ENCODE measurements at places on chromosomes 13 and 19. TPM values are rescaled to one million over a fixed set of nuclear protein-coding genes. Genes with fewer than 3 reads are reported as not detected.

Gene ATP1A3
- 274 TPM for total RNA-seq

Gene CPAMD8
- 11.3 TPM for total RNA-seq

Gene ZNF709
- 1.2 TPM for total RNA-seq

GRCh38 chr13:25088562-25089221 lies 7.2 kb upstream of the PABPC3 start:
- DNase-seq = no peak

- DNase-seq = no peak
These were observed 931.6 kb upstream of the MIR17HG start for GRCh38 chr13:90415902-90416301.

DNA sequence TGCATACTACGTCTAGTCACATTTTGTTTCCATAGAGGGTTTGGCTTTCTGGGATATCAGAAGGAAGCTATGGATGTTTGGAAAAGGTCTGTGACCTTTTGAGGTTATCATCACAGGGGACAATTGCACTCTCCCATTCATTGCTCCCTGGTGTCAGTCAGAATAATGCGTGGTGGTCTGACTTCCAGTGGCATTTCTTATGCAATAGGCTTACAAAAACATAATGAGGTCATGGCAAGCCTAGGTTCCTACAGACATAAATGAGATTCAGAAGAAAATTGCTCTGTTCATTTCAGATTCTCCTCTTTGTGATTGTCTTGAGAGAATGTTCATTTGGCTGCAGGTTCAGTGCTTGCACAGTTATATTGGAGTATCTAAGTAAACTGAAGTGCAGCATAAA lies 54.6 kb downstream of the ARHGAP35 start:
- DNase-seq = no peak

DNA sequence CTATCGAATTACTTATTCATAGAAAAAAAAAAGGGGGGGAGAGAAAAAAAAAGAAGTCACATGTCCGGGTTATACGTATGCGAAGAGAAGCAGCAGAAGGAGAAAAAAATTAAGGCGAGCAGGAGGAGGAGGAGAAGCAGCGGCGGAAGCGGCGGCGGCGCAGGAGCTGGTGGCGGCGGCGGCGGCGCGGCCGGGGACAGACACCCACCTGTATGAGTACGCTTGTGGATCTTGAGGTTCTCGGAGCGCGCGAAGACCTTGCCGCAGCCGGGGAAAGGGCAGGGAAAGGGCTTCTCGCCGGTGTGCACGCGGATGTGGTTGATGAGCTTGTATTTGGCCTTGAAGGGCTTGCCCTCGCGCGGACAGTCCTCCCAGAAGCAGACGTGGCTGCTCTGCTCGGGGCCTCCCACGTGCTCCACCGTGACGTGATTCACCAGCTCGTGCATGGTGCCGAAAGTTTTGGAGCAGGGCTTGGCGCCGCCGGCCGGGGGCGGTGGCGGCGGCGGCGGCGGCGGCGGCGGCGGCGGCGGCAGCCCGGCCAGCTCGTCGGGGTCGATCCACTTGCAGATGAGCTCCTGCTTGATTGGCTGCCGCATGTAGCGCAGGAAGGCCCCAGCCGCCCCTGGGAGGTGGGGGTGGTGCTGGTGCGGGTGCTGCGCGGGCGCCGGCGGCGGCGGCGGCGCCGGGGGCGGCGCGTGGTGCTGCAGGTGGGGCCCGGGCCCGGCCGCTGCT lies 1.5 kb downstream of the ZIC5 start:
- no peak for DNase-seq

GRCh38 chr13:30696278-30697176 lies 38.8 kb upstream of the ALOX5AP start:
- peak; percentile 45 for DNase-seq

GRCh38 chr19:1452802-1453524 lies 3.0 kb downstream of the APC2 start:
- no peak for DNase-seq

Gene TSSK6
- total RNA-seq = 0.88 TPM

Gene CKM
- 3,072 TPM for total RNA-seq

Gene DIRAS1
- 108 TPM for total RNA-seq

DNA sequence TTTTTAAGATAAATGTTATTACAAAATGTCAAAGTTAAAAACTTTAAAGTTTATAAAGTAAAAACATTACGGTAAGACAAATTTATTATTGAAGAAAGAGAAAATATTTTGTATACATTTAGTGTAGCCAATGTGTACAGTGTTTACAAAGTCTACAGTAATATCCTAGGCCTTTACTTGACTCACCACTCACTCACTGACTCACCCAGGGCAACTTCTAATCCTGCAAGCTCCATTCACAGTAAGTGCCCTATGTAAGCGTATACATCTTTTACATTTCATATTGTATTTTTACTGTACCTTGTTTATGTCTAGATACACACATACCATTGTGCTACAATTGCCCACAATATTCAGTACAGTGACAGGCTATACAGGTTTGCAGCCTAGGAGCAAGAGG lies 448.2 kb downstream of the KCTD12 start:
- no peak for DNase-seq

Gene DIAPH3
- total RNA-seq = 0.26 TPM

- DNase-seq = peak; percentile 81
These were observed 14.5 kb upstream of the ICAM3 start for GRCh38 chr19:10353793-10354391.

DNA sequence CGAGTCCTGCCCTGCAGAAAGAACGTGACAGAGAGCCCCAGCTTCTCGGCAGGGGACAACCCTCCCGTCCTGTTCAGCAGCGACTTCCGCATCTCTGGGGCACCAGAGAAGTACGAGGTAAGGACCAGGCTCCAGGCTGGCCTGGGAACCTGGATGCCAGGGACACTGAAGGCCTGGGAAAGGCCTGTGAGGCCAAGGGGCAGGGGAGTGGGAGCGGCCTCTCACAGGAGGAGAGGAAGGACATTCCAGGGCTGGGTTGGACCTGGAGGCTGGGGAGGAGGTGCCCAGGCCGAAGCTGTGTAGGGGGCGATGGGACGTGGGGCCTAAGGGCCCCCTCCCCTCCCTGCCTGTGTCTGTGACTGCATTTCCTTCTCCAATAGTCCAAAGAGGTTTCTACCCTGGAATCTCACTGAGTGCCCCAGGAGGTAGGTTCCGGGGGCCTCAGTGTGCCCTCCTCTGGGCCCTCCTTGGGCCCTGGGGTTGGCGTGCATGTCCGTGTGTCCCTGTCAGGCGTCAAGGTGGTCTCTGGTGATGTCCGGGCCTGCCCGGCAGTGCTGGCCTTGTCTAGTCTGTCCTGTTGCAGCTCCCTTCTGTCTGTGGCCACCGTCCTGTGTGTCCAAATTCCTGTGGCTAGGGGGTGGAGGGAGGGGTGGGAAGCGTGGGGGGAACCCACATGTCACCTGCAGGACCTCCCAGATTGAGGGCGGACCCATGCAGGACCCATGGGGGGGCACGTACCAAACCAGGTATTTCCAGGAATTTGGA lies 16.9 kb upstream of the CD22 start:
- DNase-seq = no peak

DNA sequence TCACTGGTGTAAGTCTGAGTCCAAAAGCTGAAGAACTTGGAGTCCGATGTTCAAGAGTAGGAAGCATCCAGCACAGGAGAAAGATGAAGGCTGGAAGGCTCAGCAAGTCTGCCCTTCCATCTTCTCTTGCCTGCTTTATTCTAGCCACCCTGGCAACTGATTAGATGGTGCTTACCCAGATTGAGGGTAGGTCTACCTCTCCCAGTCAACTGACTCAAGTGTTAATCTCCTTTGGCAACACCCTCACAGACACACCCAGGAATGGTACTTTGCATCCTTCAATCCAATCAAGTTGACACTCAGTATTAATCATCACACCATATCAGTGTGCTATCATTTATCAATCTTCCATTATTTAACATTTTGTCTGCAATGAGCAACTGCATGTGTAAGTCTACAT lies 223.5 kb downstream of the GPC5 start:
- no peak for DNase-seq

Gene ATXN8OS
- total RNA-seq = not detected

- no peak for DNase-seq
These were observed 826 bp upstream of the C1QTNF9 start for GRCh38 chr13:24308488-24309020.

DNA sequence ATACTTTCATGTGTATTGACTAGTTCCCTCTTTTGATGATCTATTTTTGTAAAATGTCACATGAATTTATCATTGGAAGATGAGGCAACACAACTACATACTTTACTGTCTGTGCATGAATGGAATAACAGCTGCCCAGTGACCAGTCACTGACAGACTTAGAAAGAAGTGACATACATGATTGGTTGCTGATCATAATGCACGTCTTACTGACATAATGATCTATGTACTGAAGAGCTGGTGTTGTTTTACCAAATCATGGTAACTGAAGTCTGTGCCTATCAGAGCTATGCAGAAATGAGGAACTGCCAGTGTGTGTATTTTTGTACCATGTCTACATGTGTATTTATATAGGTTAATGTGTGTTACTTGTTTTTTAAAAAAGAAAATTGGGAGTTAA lies 26.5 kb downstream of the GPR18 start:
- no peak for DNase-seq

Gene LILRB3
- 8.5 TPM for total RNA-seq

Gene SIGLECL1
- not detected for total RNA-seq

- no peak for DNase-seq
These were observed 7.8 kb downstream of the SMARCA4 start for GRCh38 chr19:10968527-10969135.

- DNase-seq = no peak
These were observed 447.1 kb downstream of the KLF12 start for GRCh38 chr13:73687087-73687486.

Gene PRTN3
- total RNA-seq = not detected

- no peak for DNase-seq
These were observed 309.3 kb upstream of the HTR2A start for GRCh38 chr13:47206111-47206510.

DNA sequence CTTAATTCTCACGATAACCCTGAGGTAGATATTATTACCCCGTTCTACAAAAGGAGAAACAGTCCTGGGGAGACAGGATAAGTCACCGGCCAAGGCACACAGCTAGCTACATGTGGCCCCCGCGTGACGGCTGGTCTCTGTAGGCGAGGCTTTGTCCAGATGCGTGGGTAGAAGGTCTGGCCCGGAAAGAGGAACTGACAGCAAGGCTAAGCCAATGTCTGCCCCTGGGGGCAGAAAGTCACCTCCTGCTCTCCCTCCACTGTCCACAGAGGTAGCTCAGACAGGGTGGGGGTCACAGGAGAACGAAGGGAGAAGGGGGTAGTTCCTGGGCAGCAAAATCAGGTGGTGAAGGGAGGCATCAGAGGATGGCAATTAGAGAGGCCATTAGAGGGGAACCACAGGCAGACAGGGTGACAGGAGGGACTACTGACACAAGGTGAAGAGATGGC lies 1.8 kb downstream of the APOC4 start:
- DNase-seq = peak; percentile 46

DNA sequence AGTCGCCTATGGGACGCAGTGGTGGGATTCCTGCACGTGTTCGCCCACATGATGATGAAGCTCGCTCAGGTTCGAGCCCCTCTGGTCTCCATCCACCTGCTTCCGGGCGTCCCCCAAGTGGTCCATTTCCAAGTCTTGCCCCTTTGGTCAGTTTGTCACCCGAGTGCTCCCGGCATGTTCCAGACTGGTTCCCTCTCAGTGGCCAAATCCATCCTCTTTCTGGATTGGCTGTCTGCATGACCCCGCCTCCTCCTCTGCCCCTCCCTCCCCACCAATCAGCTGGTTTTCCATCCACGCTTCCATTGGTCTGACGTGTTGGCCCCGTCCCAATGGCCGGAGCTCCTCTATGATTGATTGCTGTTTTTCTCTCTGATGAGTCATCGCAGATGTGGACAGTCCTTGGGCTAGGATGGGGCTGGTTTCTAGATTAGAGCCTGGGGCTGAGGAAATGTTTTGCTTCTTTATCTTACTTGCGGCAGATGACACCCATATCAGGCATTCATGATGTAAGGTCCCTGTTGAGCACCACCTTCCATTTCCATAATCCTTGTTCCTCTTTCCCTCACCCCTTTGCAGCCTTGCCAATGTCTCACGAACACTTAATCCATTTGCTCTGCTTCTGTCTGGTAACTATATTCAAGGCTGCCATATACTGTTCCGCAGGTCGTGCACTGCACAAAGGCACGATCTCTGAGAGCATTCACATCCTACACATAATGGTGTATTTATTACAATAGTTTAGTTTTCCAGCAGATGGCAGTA lies 73.8 kb downstream of the MAP4K1 start:
- DNase-seq = peak; percentile 78

Gene ZNF580
- total RNA-seq = 17.7 TPM

- DNase-seq = no peak
These were observed 205.0 kb upstream of the RFC3 start for GRCh38 chr13:33612641-33613638.

- no peak for DNase-seq
These were observed 280.3 kb downstream of the KLF5 start for GRCh38 chr13:73339086-73339485.

GRCh38 chr19:39253374-39254149 lies 4.9 kb upstream of the IFNL4 start:
- no peak for DNase-seq

DNA sequence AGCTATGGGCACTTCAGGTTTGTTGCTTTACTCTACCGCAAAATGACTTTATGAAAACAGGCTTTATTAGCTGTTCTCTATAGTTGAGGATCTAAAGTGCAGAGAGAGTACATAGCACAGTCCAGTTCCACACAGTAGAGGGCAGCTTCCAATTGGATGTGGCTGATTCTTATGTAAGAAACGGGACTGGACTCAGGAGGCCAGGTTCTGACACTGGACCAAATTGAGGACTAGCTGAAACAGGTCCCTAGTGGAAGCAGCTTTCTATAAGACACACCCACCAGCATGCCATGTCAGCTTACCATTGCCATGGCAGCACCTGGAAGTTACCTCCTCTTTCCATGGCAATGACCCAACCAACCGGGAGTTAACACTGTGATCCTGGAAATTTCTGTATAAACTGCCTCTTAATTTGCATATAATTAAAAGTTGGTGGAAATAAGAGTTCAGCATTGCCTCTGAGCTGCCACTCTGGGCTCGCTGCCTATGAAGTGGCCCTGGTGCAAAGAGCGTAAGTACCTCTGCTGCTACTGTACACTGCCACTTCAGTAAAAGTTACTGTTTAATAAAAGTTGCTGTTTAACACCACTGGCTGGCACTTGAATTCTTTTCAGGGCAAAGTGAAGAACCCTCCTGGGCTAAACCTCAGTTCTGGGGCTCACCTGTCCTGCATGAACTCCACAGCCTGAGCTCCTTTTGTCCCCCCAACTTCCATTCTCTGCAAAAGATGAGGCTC lies 211.9 kb upstream of the SLC10A2 start:
- no peak for DNase-seq

DNA sequence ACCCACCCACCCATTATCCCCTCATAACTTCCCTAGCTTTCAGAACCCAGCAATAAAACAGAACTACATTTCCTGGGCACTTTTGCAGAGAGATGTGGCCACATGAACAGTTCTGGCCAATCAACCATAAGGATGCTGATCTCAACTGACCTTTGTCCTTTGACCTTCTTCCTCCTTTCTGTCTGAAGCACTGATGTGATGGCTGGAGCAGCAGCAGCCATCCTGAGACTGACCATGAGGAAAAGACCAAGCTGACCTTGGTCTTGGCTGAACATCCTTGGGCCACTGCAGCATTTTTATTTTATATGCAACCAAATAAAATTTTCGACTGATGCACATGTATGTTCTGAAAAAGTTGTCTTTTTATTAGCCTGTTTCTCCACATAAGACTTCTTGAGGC lies 33.1 kb upstream of the CACNA1A start:
- no peak for DNase-seq

GRCh38 chr19:20067943-20068342 lies 9.9 kb upstream of the ZNF90 start:
- no peak for DNase-seq

- DNase-seq = no peak
These were observed 107.3 kb upstream of the SERP2 start for GRCh38 chr13:44266305-44266704.

Measured in left cardiac atrium (tissue), 4 donors.